ENCODE measurements at places on chromosomes 7 and 10.

GRCh38 chr10:79070606-79071395 lies 2.0 kb downstream of the ZMIZ1 start:
- peak; percentile 95 for DNase-seq

GRCh38 chr7:1226186-1226901 lies 6.3 kb upstream of the UNCX start:
- no peak for DNase-seq

DNA sequence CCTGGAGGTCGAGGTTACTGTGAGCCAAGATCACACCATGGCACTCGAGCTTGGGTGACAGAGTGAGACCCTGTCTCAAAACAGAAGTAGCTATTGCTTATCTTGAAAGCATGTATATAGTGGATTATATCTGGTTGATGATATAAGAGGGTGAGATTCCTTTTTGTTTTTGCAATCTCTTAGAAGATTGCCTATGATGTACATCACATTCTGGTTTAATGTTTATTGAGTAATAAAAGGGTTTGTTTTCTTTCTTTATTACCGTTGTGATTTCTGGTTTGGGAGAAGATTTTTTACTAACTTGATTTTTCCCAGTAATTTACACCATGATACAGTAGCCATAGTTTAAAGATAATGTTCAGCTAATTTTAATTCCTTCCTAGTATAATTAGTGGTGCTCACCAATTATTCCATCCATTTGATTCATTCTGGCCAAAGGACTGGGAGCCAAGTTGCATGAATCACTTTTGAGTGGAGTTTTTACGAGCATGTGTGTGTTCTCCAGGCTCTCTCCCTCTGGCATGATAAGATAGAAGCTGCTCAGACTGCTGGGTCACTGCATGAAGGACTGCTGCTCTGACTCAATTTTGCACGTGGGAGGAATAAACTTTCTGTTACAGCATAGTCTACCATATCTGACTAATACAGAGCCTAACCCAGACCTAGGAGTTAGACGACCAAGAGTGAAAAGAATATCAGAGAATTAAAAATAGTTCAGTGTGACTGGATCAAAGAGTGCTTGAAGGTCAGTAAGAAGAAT lies 13.5 kb upstream of the TSPAN13 start:
- DNase-seq: peak; percentile 95

DNA sequence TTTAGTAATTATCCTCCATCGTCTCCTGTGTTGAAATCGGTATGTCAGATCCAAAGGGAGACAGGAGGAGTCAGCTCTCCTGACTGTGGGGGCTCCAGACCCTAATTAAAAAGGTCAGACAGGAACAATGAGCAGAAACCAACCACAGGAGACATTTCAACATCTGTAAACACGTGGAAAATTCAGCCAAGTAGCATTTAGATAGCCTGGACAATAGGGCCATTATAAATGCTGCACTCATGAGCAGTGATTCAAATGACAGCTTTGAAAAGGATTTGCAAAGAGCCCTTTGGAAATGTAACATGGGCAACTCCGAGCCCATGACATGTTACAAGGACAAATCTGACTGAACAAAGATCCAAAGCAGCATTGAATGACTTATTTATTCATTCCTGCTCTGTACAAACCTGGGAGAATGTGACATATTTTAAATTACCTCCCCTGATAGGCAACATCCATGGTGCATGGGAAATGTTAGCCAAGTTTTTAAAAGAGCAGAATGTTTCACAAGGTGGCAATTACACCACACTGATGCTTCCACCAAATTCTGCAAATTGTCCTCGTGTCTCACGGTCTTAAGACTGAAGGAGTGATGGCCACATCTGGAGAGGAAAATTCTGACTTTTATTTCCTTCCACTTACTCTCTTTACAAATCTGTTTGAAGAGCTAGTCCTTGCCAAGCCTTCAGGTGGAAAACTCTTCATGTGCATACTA lies 113.3 kb upstream of the KMT2E start:
- DNase-seq: no peak

DNA sequence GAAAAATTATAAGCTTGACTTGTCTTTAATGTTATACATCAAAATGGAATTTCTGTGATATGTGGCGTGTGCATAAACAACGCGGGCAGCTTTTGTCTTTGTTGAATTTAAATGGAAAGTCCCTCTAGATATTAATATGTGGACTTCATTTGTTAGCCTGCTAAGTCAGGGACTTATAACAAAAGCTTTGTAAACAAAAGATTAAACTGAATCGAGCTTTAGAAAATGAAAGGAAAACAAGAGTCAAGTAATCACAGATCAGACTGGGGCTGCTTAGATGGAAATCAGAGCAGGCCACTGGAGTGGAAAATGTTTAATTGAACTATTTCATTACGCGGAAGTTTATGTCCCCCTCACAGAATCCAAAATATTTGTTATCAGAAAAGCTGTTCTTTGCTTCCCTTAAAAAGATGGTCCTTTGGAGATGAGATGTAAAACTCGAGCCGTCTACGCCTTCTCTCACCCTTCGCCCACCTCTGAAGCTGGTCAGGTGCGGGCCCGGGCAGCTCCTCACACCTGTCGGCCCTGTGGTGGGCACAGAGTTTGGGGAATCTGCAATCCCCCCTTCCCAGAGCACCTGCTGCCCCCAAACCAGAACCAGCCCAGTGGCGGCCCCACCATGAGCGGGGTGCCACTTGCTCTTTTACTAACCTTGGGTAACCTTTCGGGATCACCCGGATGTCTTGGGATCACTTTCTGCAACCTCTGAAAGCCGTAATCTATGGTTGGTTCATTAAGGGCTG lies 116.2 kb downstream of the EBF3 start:
- DNase-seq: no peak
